ENCODE measurements at places on chromosomes 7 and 10. TPM values are rescaled to one million over a fixed set of nuclear protein-coding genes. Genes with fewer than 3 reads are reported as not detected.
A peak's percentile ranks its signal among the peaks of the same experiment; 100 is the strongest.

The INSYN2A gene
- total RNA-seq, result not detected

- DNase-seq, result no peak
Observed at GRCh38 chr7:69780379-69780778, 182.1 kb downstream of the AUTS2 start.

DNA sequence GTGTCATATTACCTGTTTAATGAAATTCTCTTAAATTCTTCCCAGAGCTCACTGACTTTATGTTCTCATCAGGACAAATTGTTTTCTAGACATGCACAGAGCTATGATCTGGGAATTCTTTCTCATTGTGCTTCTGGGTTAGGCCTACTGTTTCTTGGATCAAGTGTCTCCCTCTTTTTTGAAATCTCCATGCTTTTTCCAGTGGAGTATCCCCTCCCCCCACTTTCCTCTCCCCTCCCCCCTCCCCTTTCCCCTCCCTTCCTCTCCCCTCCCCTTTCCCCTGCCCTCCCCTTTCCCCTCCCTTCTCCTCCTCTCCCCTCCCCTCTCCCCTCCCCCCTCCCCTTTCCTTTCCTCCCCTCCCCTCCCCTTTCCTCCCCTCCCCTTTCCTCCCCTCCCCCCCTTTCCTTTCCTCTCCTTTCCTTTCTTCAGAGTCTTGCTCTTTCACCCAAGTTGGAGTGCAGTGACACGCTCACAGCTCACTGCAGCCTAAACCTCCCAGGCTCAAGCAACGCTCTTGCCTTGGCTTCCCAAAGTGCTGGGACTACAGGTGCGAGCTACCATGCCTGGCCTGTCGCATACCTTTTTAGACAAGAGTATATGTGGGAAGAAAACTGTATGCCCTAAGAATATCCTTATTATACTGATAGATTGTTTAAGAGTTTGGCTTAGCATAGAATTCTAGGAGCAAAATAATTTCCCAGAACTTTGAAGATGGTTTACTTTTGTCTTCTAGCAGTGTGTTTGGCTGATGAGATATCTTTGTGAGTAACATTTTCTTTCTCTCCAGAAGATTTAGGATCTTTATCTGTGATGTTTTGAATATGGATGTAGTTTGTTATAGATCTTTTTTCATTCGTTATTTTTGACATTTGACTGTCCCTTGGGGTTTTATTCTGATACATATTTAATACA, 2.5 kb downstream of the DYNC2I1 start:
- DNase-seq, result no peak

GRCh38 chr7:17298102-17298839, at the start of gene AHR:
TSS of gene AHR (plus strand) at chr7:17298652. CDS start at chr7:17299265, 613 bp downstream.
- DNase-seq, result peak; percentile 99

- no peak for DNase-seq
Observed at GRCh38 chr7:23373151-23374004, 74.2 kb downstream of the MALSU1 start.
